ENCODE measurements at places on chromosomes 7 and 10.

DNA sequence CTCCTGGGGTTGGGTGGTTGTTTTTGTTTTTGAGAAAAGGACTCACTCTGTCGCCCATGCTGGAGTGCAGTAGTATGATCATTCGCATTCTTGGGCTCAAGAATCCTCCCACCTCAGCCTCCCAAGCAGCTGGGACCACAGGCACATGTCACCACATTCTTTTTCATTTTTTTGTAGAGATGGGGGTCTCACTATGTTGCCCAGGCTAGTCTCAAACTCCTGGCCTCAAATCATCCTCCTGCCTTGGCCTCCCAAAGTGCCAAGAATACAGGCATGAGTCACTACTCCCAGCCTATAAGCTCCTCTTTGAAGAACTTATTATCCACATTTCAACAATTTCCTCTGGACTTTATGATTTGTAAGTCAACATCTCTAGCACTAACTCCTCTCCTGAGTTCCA lies 102.7 kb downstream of the KMT2C start:
- no peak for DNase-seq

GRCh38 chr10:78044179-78044578 lies 10.5 kb downstream of the RPS24 start:
- no peak for DNase-seq

GRCh38 chr10:34254596-34254995 lies 560.5 kb downstream of the PARD3 start:
- DNase-seq, result no peak

- DNase-seq, result peak; percentile 35
These were observed at the start of gene HHEX for GRCh38 chr10:92689663-92690210. Gene HHEX, plus strand, starts transcription at chr10:92689955. Its CDS starts 32 bp downstream, at chr10:92689987.

DNA sequence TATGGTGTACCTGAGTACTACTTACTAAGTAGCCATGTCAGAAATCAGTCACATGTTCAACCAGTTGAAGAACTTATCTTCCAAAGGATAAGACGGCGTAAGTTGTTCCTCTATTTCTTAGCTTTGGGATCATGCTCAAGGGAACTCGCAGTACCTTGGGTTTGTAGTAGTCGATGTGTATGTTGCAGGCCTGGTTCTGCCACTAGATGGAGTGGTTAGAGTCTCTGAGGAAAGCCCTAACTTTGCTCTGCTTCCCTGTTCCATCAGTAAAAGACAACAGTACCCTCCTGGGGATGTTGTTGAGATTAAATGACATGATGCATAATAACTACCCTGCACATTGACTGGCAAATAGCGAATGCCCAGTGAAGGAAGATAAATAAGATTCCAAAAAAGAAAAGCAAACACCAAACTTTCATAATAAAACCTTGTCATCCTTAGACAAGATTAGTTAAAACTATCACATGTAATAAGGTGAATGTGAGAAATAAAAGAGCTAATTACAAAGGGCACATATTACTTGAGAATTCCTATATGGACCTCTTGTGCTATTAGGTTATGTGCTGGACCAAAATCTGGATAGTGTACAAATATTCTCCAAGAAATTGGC lies 165.9 kb downstream of the ABCA13 start:
- DNase-seq, result peak; percentile 48

- no peak for DNase-seq
These were observed 73.9 kb upstream of the TNRC18 start for GRCh38 chr7:5497295-5498103.

- no peak for DNase-seq
These were observed 67.5 kb downstream of the CHST15 start for GRCh38 chr10:124025660-124026588.

GRCh38 chr10:75430000-75430763 lies 1.2 kb upstream of the LRMDA start:
- DNase-seq, result peak; percentile 53

DNA sequence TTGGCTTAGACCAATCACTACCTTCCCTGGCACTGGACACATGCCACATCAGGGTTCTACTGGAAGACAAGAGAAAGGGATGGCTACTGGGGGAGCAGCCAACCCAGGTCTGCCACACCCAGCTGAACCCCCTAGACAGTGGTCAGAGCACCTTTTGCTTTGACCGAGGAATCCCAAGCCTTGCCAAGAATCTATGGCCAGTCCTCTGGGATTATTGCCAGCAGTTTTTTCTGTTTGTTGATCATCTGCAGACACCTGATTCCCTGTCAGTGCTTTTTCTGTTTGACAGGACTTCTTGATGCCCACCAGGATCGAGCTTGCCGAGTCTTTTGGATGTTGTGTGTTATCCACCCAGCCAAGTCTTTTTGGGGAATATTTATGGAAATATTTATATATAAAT lies 476.2 kb upstream of the GALNT17 start:
- DNase-seq, result no peak

DNA sequence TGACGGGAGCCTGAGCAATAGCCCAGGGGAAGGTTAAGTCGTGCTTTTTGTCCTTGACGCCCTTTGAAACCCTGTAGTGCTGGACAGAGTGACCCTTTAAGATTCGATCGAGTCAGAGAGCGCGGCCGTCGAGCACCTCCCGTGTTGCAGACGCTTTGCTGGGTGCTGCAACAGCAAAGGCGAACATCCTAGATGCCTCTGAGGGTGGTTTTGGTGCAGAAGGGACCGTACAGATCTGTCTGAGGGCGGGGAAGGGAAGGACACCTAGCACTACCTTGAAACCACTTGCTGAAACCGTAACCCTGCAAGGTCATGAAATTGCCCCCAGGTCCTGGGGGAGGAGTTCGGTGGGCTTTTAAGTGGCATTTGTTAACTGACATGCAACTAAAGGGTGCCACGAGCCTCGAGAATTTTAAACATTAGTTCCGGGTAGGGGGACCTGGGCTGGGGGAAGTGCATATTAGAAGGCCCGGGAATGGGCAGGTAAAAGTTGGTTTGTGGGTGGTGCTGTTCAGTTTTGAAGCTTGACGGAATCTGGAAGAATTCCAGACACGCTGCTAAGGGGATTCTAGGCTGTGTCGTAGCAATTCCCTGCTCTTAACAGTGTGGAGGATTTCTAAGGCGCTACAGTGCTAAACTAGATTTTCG lies 786 bp downstream of the ATP5F1C start:
- no peak for DNase-seq

- DNase-seq, result no peak
These were observed 135.1 kb downstream of the NPY start for GRCh38 chr7:24419077-24419476.

DNA sequence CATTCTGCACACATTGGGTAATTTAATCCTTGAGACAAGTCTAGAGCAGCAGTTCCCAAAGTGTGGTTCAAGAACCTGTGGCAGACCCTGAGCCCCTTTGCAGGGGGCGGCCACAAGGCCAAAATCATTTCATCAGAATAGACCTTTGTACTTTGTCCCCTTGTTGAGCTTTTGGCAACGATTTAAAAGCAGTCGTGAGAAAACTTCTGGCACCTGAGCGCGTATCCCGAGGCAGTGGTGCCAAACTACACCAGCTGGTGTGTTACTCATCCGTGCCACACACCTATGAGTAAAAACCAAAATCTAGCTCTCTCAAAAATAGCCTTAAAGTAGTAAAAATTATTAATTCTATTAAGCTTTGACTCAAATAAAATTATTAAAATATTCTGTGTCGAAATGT lies 306.8 kb downstream of the SDK1 start:
- DNase-seq, result no peak

- DNase-seq, result no peak
These were observed 17.4 kb upstream of the GDF10 start for GRCh38 chr10:47282657-47283018.

- DNase-seq, result peak; percentile 62
These were observed 18.0 kb upstream of the VCL start for GRCh38 chr10:73979809-73980433.

All from pons (tissue), 1 donor.